Caco-2 (cell line): ENCODE measurements at places on chromosomes 4 and X.
A peak's percentile ranks its signal among the peaks of the same experiment; 100 is the strongest.

GRCh38 chrX:15748841-15749240 lies 10.8 kb downstream of the CA5B start:
- DNase-seq, result no peak

DNA sequence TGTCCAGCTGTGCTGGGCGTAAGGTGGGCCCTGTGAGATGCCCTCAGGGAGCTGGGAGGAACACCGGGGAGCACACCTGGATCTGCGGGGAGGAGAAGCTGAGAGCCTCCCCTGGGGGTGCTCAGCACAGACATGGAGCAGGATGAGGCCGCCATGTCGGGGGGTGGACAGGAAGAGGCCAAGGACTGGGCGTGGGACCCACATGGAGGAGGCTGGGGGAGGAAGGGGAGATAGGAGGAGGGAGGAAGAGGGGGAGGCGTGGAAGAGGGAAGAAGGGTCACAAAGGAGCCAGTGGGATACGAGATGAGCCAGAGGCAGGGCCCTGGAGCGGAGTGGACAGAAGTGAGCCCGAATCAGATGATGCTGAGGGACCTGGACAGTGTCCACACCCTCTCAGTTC lies 66.3 kb downstream of the ZFYVE28 start:
- no peak for DNase-seq

- no peak for DNase-seq
These were observed 39.3 kb downstream of the GAK start for GRCh38 chr4:892780-893179.

- DNase-seq, result no peak
These were observed 70.6 kb downstream of the TNIP2 start for GRCh38 chr4:2685541-2685940.

- DNase-seq, result no peak
These were observed 100.9 kb downstream of the BRWD3 start for GRCh38 chrX:80708781-80709180.

DNA sequence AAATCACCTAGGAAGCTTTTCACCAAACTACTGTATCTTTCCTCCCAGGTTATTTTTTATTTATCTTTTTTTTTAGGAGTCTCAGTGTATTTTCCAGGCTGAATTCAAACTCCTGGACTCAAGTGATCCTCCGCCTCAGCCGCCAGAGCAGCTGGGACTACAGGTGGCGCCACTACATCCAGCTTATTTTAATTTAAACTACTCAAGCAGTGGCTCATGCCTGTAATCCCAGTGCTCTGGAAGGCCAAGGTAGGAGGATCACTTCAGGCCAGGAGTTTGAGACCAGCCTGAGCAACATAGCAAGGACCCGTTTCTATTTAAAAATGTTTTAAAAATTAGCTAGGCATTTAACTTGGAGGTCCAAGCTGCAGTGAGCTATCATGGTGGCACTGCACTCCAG lies 37.8 kb downstream of the LEF1 start:
- no peak for DNase-seq

GRCh38 chr4:69617083-69617694 lies 22.3 kb downstream of the UGT2A2 start:
- no peak for DNase-seq

DNA sequence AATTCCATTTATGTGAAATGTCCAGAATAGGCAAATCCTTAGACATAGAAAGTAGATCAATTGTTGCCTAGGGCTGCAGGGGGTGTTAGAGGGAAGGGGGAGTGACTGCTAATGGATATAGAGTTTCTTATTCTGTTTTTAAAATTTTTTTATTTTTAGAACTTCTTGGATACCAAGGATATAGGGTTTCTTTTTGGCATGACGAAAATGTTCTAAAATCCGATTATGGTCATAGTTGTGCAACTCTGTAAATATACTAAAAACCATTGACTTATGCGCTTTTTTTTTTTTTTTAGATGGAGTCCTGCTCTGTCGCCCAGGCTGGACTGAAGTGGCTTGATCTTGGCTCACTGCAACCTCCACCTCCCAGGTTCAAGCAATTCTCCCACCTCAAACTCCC lies 125.2 kb upstream of the USP9X start:
- no peak for DNase-seq

- no peak for DNase-seq
These were observed 23.2 kb upstream of the ASMTL start for GRCh38 chrX:1475881-1476280.

DNA sequence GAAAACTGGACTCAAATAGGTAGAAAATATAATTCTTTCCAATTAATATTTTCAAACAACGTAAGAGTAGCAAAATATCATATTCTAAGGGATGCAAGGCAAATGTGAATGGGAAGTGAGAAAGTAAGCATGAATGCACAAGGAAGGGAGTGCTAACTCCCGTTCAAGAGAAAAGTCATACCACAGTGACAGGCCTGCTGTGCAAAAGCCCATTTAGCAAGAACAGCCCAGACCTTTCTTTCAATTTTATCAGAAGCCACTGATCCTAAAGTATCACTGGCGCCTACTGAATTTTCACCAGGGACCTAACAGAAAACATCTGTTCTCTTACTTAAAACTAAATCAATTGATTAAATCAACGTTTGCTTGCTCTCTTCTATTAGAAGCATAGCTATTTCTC lies 157.9 kb upstream of the DKK2 start:
- DNase-seq, result no peak

GRCh38 chrX:47499293-47499692 lies 16.3 kb upstream of the ZNF41 start:
- no peak for DNase-seq

DNA sequence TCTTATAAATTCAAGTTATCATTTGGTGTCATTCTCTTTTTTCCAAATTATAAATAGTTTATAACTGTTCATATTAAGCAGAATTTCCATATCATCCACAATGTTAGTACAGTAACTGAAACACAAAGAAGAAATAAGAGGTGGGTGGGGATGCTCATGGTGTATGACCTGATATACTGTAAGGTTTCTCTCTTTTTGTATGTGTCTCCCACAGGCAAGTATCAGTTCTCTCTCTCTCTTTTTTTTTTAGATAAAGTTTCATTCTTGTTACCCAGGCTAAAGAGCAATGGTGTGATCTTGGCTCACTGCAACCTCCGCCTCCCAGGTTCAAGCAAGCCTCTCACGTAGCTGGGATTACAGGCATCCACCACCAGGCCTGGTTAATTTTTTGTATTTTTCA lies 43.7 kb upstream of the UGT2A3 start:
- no peak for DNase-seq

DNA sequence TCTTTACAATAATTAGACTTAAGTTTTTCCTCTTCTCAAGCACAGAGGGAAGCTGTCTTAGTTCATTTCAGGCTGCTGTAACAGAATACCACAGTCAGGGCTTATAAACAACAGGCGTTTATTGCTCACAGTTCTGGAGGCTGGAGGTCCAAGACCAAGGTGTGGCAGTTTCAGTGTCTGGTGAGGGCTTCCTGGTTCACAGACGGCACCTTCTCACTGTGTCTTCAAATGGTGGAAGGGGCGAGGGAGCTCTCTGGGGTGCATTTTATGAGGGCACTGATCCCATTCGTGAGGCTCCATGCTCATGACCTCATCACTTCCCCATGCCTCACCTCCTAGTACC lies 115.7 kb upstream of the MXRA5 start:
- no peak for DNase-seq

- peak; percentile 53 for DNase-seq
These were observed 74.1 kb downstream of the TSPAN5 start for GRCh38 chr4:98584265-98584664.

- no peak for DNase-seq
These were observed 1307.3 kb downstream of the C4orf33 start for GRCh38 chr4:130403221-130403620.

DNA sequence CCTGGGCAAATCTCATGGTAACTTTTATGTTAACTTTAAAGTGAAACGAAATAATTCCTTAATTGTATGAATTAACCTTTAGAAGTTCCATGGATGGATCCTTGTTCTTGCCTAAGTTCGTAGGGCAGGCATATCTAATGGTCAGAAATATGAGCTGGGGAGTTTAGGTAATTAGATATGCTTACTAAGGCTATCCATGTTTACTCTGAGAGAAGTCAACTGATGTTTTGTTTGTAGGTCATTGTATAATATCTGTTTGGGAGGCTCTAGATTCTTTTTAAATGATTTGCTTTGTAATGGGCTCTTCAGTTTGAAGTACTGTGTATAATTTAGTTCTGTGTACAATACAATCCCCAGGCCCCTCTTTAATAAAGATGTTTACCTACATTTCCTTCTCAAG lies 117.0 kb downstream of the DCK start:
- DNase-seq, result no peak

GRCh38 chr4:174528226-174528625 lies 5.9 kb upstream of the HPGD start:
- DNase-seq, result no peak

- no peak for DNase-seq
These were observed 127.8 kb upstream of the ANXA3 start for GRCh38 chr4:78423790-78424189.
